T-helper 1 cell (primary cell): ENCODE measurements at places on chromosomes 3 and 15.

GRCh38 chr3:57890874-57891273, 117.3 kb upstream of the FLNB start:
- DNase-seq = no peak

- no peak for DNase-seq
Measured at GRCh38 chr3:168249205-168249549, 153.5 kb upstream of the GOLIM4 start.

DNA sequence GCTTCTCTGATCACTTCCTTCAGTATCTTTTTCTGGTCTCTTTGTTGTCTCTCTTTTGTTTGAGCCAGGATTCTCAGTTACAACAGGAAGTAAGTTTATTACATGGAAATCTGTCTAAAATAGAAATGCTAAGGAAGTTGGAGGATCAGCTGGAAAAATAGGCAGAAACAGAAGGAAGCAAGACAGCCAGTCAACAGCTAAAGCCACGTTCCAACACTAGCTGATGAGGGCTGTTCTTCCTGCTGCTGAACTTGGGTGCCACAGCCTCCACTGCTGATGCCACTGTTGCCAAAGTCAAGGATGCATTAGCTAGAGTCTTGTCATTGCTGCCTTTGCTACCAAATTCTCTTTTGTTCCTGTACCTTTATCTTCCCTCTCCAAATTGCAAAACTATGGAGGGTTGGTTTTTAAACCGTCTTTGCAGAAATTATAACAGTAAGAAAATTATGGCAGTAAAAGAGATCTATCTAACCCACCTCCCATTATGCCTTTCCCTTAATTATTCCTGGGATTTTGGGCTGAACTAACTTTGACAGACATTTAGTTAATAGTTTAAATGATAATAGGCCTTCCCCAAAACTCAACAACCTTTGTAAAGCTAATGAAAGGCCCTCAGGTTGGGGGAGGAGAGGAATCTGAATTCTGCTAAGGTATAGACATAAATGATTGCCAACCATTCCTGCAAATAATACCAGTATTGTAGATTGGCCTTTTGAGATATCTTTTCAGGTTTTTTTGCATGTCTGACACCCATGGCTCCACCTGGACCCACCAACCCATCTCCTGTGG, 27.4 kb upstream of the OR5K4 start:
- DNase-seq = no peak

DNA sequence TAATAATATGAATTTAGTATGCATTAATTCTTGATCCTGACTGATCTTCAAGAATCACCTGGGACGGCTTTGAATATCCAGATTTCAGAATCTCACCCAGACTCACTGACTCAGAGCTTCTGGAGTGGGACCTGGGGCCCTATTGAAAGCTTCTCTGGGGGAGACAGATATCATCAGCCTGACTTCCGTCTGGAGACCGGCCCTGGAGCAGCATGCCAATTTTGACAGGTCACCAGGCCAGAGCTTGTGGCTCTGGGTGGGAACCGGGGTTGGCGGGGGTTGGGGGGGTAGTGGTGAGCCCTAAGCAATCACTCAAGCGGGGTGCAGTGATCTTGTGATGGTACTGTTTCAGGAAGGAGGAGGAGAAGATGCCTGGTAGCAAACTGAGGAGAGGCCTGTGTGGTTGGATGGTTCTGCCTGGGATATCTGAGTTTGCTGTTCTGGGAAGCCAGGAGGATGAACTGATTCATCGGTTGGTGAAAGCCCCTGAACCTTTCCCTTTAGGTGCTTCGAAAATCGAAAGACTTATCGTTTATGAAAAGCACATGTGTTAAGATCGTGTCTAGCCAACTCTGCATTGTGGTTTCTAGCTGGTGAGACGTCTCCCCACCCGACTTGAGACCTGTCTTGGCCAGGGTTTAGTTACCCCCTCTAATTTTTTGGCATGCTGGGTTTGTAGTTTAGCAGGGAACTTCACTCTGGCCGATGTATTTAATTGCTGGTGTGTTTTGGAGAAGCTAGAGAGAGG, 263.9 kb upstream of the C2CD4B start:
- no peak for DNase-seq

GRCh38 chr3:101690972-101691371, 4.5 kb upstream of the RPL24 start:
- DNase-seq = no peak

DNA sequence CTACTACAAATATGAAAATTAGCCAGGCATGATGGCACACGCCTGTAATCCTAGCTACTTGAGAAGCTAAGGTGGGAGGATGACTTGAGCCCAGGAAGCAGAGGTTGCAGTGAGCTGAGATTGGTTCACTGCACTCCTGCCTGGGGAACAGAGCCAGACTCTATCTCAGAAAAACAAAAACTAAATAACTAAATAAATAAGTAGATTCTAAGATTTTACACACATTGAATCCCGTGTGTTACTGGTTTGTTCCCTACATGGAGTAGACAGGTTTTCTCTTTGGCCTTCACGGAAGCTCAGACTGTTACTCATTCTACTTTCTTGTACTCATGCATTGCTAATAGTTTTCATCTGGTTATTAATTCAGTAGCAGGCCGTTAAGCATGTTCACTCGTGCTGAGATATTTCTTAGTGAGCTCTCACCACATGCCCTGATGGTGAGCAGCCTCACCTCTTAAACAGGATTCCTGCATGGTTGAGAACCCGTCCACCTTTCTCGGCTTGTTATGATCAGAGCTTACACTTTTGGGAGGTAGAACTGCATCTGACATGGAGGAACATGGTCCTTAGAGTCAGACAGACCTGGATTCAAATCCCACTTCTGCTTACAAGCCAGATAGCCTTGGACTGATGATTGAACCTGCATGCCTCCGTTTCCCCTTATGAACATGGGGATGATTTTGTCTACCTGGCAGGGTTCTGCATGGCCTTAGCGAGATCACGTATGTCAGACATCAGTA, 49.1 kb downstream of the CMTM7 start:
- no peak for DNase-seq

- DNase-seq = no peak
Measured at GRCh38 chr3:22988566-22988965, 214.6 kb upstream of the UBE2E2 start.

- DNase-seq = no peak
Measured at GRCh38 chr3:183807209-183807728, 18.1 kb downstream of the MAP6D1 start.

DNA sequence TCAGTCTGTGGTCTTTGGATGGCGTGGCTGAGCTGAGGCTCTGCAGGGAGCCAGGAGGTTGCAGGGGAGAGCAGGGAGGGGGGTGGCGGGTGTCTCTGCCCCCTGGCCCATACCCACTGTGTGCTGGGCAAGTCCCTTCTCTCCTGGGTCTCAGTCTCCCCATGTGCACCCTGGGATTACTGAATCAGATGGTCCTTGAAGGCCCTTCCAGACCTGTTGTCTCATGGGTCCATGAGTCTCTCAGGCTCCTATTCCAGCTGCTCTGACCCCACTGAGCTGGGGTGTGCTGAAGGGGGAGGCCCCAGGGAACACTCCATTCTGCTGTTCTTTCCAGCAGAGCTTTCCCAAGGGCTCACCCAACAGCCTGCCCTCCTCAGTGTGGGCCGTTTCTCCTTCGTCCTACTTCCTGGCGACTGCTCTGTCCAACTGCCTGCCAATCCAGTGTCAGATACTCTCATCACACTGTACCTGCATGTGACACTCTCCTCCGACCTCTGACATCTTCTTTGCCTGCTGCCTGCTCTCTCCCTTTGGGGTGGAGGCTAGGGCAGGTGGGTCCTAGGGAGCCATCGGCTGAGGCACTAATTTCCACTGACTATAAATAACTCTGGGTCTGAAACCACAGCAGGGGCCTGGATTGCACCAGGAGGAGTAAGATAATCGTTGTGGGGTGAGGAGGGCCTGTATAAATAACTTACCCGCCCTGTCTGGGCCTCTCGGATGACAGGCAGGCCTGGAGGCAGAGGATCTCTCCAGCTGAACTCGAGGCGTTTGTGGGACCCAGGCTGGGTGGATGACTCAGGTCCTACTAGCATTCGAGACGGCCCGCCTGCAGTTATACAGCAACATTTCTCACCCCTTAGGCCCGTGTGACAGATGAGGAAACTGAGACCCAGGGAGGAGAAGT, 67.1 kb downstream of the ATP2B2 start:
- DNase-seq = no peak

DNA sequence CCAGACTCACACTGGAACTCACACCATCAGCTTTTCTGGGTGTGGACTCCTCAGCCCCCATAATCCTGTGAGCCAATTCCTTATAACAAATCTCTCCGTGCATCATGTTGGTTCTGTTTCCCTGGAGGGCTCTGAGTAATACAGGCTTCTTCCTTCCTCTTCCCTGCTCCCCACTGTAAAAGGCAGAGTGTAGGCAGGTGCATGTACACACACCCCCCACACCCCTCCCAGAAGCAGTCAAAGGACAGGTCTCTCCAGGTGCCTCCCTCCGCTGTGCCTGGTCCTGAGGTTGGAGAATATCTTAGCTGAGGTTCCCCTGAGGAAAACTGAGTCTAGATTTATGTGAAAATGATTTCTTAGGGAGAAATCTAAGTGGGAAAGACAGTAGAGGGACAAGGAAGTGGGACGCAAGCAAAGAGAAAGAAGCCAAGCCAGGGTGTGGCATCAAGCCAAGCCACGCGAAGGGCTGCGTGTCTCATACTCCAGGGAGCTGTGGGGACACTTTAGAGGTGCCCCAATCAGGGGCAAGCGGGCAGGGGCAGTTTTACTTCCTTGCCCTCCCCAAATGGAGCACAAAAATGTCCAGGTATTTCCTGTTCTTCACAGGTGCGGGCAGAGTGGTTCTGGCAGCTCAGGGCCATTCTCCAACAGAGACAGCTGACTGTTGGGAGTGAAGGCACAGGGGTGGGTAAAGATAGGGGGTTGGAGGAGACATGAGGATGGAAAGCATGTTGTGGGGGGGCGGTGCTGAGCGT, 86.6 kb downstream of the HMG20A start:
- DNase-seq = no peak

DNA sequence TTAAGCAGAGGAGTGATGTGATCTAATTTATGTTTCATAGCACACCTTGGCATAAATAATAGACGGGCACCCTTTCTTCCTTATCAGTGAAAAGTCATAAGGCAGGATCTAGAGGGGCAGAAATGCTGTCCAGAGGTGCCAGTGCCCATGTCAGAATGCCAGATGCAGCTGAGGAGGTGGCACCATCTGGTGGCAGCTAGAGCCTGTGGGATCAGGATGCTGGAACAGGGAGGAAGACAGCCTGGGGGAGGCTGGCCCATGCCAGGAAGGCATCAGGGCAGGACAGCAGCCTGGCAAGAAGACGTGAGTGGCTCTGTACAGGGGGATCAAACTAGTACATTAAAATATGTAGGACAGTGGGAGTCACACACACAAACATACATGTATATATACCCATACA, 16.5 kb downstream of the MYH15 start:
- DNase-seq = no peak

- no peak for DNase-seq
Measured at GRCh38 chr15:79090487-79091203, at the start of gene RASGRF1. Gene RASGRF1 (minus strand): TSS chr15:79090780. CDS start chr15:79090498, 282 bp downstream.

DNA sequence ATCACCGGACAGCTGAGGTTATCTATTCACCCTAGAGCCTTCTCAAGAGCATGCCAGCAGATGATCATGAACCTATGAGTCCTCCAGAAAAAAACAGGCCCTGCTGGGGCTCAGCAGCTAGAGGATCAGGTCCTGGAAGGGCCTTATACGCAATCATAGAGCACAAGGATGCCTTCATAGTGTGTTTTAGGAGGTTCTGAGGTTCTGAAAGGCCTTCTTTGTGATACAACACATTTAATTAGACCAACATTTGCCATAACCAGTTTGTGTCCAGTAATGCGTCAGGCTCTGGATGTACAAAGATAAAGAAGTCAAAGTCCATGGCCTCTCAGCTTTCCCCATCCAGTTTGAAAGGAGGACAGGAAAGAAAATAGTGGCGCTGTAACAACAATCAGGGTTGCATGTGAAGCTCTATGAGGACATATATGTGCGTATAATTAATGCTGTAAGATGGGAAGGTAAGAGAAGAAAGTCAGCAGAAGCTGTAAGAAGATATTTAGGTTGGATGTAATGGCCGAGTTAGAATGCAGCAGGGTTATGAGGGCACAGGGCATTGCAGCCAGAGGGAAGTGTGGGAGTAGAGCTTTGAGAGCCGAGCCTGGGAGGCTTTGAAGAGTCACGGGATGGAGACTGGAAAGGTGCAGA, 302.6 kb upstream of the TBL1XR1 start:
- DNase-seq = no peak

DNA sequence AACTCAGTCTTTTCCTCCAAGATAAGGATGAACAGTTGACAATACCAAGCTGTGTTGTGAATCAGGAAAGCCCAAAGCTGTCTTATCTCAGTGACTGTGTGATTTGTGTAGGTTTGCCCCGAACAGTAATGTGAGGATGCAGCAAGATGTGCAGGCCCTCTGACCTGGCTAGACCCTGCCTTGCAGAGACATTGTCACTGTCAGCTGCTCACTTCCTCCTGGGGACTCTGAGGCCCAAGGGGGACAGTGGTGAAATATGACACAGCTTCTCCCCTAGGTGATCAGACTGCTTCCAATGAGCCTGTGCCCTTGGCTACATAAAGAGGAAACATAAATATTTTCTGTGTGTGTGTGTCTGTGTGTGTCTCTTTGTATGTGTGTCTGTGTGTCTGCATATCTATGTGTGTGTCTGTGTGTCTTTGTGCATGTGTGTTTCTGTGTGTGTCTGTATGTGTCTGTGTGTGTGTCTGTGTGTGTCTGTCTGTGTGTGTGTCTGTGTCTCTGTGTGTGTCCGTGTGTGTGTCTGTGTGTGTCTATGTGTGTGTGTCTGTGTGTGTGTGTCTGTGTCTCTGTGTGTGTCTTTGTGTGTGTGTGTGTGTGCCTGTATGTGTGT, 21.7 kb downstream of the LRRK1 start:
- no peak for DNase-seq

DNA sequence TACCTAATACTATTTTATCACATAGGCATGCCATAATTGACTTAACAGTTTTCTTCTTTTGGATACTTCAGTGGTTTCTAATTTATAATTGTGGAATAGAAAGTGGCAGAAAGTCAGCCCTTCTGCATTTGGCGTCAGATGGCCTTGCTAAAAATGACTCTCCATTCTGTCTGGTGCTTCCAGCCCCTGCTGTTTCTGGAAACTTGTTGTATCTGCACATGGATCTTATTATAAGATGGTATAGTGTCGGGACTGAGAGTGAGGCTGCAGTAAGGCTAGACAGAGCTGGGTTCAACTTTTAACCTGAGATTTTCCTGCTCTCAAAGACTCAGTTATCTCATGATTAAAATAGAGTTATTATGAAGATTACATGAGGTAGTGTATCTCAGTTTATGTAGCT, 74.8 kb upstream of the WDR72 start:
- no peak for DNase-seq

GRCh38 chr3:11660242-11660641, 16.5 kb upstream of the VGLL4 start:
- no peak for DNase-seq
